ENCODE measurements at places on chromosomes 5 and 9. TPM values are rescaled to one million over a fixed set of nuclear protein-coding genes. Genes with fewer than 3 reads are reported as not detected.
A peak's percentile ranks its signal among the peaks of the same experiment; 100 is the strongest.

DNA sequence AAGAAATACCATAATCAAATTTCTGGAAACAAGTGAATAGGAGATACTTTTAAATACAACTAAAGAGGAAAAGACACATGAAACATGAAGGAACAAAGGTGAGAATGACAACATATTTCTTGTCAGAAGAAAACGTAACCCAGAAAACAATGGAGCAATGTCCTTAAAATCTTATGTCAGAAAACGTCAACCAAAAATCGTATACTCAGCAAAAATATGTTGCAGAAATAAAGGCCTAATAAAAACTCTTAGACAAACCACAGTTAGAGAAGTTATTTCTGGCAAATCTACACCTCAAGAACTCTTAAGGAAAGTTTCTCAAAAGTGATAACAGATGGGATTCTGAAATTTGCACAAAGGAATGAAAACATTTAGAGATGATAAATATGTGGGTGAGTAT, 66.3 kb upstream of the FBXL7 start:
- DNase-seq = no peak

Gene FAM169A
- 12.0 TPM for total RNA-seq

DNA sequence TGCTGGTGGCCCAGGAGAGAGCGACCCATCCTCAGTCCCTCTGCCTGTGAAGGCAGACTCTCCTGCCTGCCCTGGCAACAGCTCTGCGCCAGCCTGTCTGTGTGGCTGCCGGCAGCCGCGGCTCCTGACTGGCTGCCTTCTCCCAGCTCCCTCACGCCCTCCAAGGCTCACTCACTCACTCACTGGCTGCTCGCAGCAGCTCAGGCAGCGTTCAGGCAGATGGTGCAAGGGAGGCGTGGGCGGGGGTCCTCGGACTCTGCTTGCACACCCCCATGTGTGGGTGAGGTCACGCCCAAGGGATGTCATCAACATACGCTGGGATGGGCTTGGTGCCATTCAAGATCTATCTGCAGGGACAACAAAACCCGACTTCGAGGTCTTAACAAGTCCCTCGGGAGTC, 66.7 kb downstream of the DAB2IP start:
- DNase-seq = no peak

DNA sequence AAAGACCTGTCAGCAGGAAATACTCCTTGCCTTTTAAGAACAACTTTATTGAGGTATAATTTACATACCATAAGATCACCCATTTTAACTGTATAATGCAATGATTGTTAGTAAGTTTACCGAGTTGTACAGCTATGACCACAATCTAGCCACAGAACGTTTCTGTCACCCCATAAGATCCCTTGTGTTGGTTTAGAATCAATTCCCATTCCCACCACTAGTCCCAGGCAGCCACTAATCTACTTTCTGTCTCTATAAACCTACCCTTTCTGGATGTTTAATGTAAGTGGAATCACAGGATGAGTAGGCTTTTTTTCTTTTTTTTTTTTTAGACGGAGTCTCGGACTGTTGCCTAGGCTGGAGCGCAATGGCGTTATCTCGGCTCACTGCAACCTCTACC, 4.4 kb downstream of the GPR107 start:
- no peak for DNase-seq

Gene SELENOP
- total RNA-seq = not detected

DNA sequence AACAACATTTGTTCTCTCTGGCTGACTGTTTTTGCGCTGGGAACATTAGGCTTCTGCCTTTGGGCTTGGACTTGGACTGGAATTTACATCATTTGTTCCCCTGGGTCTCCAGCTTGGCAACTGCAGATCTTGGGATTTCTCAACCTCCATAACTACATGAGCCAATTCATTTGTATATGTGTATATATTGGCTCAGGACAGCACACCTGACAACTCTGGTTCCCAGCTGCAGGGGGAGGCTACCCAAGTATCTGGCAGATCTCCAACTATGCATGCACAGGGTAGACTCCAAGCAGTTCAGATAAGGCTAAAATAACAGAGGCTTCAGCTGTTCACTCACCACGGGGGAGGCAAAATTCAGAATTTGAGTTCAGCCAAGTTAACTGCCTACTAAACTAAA, 31.6 kb upstream of the F2RL1 start:
- no peak for DNase-seq

- no peak for DNase-seq
These were observed 23.0 kb upstream of the PRDM6 start for GRCh38 chr5:123066016-123066415.

Gene NUTM2F
- total RNA-seq = not detected

Gene WDR38
- not detected for total RNA-seq

- DNase-seq = no peak
These were observed 210.8 kb downstream of the TSSK1B start for GRCh38 chr5:113223831-113224604.

- DNase-seq = peak; percentile 28
These were observed 2.6 kb upstream of the BOD1 start for GRCh38 chr5:173618927-173619519.

DNA sequence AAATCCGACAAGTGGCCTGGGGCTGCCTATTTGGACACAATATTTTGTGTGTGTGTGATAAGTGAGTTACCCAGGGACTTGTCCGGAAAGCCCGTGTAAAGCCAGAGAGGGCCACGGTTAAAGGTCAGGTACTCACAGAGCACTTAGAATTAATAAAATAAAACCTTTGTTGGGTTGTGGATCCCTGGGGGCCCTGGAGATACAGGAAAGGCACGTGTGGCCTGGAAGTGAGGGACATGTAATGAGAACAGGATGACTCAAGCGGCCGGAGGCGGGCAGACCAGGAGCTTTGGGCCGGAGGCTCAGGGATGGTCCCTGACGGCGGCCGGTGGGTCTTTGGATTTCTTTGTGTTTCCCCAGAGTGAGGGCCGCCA, 1.0 kb downstream of the DMRT2 start:
- DNase-seq = no peak

Gene LRRTM2
- not detected for total RNA-seq

GRCh38 chr5:98050583-98050982, 722.9 kb upstream of the RGMB start:
- DNase-seq = no peak

DNA sequence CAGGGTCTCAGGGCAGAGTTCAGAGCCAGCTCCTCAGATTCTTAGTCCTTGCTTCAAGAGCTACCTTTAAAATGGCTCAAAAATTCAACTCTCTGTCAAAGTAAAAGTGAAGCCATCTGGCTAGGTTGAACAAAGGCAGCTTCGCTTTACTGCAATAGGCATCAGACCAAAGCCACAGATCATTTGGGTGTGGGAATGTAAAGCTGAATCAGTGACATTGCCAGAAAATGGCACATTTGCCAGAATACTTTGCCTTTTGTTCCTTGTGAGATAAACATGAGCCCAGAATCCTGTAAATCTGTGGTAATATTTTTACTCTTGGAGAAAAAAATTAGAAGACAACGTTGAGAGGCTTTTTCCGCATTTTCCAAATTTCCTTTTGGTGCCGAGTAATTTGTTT, 210.5 kb downstream of the PALM2AKAP2 start:
- DNase-seq = no peak

DNA sequence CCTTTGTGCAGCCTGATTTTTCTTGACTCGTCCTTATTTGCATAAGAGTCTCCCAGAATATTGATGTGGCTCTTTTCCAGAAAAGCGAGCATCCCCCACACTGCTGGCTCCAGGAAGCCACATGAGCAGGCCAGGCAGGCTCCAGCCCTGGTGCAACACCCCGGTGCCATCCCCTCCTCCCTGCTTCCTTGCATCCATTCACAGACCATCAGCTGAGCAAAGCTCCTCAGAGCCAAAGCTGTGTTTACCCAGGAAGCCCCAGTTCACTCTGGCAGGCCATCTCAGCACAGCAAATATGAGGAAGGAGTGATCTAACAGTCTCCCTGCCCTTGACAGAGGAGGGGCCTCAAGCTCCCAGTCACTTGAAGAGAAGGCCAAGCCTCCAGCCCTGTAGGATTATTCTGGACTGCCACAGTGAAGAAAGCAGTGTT, 34.4 kb downstream of the INSYN2B start:
- no peak for DNase-seq

- DNase-seq = no peak
These were observed 37.4 kb upstream of the SRP19 start for GRCh38 chr5:112823656-112824055.

- DNase-seq = no peak
These were observed 67.6 kb downstream of the FYB1 start for GRCh38 chr5:39151745-39152144.

Gene MLANA
- not detected for total RNA-seq

- DNase-seq = no peak
These were observed 59.8 kb upstream of the RFX3 start for GRCh38 chr9:3585606-3586005.

GRCh38 chr5:99243111-99243510, 314.3 kb upstream of the CHD1 start:
- no peak for DNase-seq

GRCh38 chr9:37178742-37179141, 58.4 kb downstream of the ZCCHC7 start:
- DNase-seq = no peak

- DNase-seq = no peak
These were observed 140.4 kb upstream of the RPS23 start for GRCh38 chr5:82418608-82418950.

Gene DBH
- not detected for total RNA-seq

Gene TYRP1
- total RNA-seq = not detected

Gene ANKRD18B
- total RNA-seq = 0.56 TPM

DNA sequence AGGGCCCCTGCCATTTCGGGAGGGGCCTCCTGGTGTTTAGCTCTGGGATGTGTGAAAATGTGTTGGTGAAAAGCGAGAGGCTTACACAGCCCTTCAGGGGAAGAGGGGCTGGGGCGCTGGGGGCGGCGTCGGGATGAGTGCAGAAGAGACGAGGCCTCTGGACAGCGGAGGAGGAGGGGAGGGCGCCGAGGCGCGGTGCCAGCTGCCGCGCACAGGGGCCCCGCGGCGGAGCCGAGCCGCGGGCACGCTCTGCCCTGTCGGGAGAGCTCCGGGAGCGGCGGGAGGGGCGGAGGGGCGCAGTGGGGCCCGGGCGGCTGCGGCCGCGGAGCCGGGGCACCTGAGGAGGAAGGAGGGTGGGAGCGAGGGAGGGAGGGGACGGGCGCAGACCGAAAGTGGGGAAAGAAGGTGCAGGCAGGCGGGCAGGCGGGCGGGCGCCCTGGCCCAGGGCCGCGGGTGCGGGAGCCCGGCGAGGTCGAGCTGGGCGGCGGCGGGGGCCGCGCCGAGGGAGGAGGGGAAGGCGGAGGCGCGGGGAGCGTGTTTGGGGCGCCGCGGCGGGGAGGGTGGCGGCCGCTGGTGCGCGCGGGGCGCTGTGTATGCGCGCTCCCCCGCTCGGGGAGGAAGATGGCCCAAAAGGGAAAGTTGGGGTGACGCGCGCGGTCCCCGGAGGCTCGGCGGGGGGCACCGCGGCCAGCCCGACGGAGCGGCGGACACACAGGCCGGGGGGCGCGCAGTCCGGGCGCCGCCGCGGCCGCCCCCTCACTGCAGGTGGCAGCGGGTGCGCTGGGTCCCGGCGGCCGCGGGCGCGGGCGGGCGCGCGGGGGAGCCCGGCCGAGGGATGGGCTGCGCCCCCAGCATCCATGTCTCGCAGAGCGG, at the start of gene PDE8B:
PDE8B (plus strand) TSS at position 590 of the 873 bp plus-strand sequence; CDS start at position 836, 246 bp downstream.
- DNase-seq = peak; percentile 15

Gene SLC46A2
- total RNA-seq = not detected

- no peak for DNase-seq
These were observed 117.9 kb downstream of the INSYN2B start for GRCh38 chr5:169862391-169862811.

GRCh38 chr5:35789732-35790456, 66.8 kb upstream of the IL7R start:
- DNase-seq = no peak

DNA sequence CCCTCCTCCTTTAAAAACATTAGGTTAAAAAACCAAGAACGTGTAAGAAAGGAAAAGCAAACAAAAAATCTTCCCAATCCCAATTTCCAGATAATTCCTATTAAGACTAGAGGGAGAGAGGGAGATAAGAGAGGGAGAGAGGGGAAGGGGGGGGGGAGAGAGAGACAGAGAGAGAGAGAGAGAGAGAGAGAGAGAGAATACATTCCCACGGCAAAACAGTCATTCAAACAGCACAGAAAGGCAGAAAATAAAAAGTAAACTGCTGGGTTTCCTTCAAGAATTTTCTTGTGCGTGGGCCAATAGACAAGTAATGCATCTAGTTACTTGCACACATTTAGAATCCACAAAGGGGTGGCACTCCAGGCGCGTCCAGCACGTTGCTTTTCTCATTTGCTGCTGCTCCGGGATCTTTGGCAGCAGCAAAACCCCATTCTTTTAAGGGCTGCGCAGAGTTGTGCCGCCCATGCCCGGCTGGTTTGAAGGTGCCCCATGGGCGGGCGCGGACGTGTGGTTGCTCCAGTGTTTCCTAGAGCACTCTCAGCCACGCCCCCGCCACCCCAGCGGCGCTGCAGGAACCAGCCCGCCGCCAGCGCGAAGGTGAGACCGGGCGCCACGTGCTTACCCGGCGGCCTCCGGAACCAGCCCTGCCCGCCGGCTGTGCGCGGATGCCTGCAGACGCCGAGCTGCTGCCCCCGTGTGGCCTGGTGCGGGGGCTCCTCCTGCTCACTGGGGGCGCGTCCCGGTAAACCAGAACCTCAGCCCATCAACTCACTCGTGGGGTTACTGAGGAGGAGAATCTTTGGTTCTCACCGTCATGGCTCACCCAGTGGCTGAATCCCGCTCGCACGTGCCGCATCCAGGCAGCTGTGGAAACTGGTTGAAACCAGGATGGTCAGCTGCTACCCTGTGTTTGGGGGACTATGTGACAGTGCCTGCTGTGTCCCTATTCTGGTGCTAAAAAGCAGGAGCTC, 44.6 kb downstream of the STC2 start:
- DNase-seq = peak; percentile 88

Gene GMCL2
- total RNA-seq = not detected

Gene WWC1
- total RNA-seq = 1.5 TPM
